ENCODE measurements at places on chromosomes 4 and X.

GRCh38 chr4:139241086-139241783, 38.8 kb downstream of the MGARP start:
- DNase-seq = no peak

DNA sequence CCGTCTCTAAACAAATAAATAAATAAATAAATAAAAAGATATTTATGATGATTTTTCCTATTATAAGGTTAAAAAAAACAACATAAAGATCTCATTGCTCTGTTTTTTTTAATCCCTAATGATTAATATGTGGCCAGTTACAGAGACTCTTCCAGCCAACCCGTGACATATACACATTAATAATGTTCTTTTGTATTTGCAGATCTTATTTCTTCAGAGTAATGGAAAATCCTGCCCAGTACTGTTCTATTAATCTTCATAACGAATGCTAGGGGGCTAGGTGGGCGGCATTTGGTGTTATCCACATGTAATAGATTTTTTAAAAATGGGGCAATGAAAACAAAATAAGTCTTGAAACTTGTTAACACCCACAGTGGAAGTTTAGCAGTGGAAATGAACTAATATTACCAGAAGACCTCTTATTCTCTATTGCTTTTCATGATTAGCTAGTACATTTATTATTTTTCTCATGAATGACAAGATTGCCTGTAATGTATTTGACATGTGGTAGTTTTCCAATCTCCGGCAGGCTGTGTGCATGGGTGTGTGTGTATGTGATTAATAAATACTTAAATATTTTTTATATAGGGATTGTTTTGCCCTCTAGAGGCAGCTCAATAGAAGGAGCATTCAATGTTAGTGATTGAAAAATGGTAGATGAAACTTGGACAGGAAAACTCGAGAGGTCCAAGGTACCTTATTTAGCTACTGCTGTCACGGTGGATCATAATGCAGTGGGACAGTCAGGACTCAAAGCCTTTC, 457.4 kb downstream of the IL1RAPL1 start:
- no peak for DNase-seq

- DNase-seq = no peak
These were observed 12.7 kb downstream of the ARMCX6 start for GRCh38 chrX:101605146-101605545.

DNA sequence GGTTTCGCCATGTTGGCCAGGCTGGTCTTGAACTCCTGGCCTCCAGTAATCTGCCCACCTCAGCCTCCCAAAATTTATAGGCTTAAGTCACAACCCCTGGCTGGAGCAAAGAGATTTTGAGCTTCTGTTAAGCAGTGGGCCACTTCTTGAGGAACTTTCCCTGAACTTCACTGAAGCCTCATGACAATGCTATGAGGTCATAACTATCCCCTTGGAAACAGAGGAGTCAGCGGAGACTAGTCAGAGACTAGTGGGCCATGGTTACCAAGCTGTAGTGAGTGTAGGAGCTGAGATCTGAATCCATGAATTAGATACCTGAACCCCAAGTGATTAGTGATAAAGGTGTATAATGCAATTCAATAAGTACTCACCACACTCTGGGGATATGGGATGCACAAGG, 145.1 kb upstream of the MSX1 start:
- DNase-seq = no peak

GRCh38 chr4:153465140-153465539, 1.0 kb upstream of the TMEM131L start:
- DNase-seq = no peak

- DNase-seq = no peak
These were observed 22.8 kb downstream of the USP38 start for GRCh38 chr4:143207555-143207954.

DNA sequence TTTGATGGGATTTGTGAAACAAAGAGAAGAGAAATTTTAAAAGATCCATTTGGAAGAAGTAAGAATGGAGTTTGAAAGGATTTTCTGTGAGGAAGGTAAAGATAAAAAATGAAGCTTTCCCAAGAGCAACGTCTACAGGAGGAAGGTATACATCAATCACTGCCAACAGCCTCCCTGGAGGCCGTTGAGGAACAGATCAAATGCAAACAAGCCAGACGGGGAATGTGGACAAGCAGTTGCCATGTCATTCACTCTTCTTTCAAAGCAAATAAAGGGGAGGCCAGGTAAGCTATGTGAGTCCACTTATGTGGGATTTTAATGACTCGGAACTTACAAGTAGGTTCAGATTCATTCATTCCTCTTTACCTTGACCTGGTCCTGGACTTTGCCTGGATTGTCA, 1020.5 kb upstream of the AGA start:
- DNase-seq = no peak

GRCh38 chr4:40200875-40201801, 4.3 kb downstream of the RHOH start:
- no peak for DNase-seq

DNA sequence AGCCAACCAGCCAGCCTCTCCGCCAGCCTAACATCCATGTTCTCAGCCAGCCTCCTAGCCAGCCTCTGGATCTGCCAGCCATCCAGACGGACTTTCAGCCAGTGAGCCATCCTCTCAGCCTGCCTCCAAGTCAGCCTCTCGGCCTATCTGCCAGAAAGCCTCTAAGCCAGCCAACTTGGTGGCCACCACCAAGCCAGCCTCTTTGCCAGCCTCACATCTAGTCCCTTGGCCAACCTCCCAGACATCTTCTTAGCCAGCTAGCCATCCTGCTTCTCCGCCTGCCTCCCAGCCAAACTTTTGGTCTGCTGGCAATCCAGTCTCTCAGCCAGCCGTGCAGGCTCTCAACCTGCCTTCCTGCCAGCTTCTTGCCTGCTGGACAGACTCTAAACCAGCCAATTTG, 16.4 kb upstream of the ARAP2 start:
- DNase-seq = no peak

GRCh38 chrX:119817130-119817690, 25.8 kb upstream of the RPL39 start:
- no peak for DNase-seq

- no peak for DNase-seq
These were observed 36.0 kb upstream of the CD99L2 start for GRCh38 chrX:150934453-150934852.

- no peak for DNase-seq
These were observed 371.0 kb downstream of the BCOR start for GRCh38 chrX:39726771-39727170.

- DNase-seq = no peak
These were observed 18.0 kb upstream of the TBC1D14 start for GRCh38 chr4:6891436-6892170.

DNA sequence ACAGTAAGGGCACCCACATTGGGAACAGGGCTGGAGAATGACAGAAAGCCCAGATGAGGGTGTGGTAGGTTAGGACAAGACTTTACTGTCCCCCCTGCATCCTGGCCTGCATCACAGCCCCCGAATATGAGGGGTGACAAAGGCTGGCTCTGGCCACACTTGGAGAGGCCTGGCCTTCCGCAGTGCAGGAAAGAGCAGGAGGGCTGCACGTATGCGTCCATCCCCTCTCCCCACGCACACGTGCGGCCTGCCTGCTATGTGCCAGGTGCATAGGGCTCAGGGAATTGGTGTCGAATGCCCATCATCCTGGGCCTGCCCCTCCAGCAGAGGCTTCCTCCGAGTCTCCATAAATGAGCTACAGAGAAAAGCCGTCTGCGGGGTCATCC, 80.5 kb downstream of the ABLIM2 start:
- DNase-seq = no peak

GRCh38 chrX:115284877-115285276, 4.6 kb upstream of the LUZP4 start:
- no peak for DNase-seq

DNA sequence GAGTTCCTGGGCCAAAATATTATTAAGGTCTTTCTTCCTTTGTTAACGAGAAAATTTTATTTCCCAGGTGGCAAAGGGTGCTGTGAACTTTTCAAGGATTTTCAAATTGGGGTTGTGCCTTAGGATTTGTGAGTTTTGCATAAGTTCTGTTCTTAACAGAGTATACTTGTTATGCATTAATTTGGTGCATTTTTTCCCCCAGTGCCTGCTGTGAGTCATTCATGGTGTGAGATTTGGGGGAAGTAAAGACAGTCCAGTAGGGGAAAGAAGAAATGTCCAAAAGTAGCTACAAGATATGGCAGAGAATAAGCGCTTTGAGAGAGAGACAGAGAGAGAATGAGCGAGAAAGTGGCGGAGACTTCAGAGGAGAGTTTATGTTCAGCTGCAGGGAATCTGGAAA, 239.2 kb downstream of the ARHGAP10 start:
- no peak for DNase-seq

DNA sequence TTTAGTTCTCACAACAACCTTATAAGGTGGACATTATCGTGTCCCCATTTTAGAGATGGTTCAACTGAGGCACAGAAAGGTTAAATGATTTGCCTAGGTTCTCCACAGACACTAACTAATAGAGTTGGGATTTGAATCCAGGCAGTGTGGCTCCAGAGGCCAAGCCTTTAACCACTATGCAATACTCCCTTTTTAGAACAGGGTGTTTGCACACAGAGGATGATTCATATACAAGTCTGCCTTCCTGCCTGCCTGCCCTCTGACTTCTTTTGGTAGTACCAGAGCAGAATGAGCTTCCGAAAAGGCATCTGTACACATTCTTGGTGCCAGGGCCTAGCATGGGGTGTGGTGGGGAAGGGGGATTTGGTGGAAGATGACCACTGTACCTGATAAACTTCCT, 150.8 kb upstream of the ARHGEF9 start:
- DNase-seq = no peak

- DNase-seq = no peak
These were observed 625.1 kb upstream of the TENM3 start for GRCh38 chr4:181618038-181618618.

- DNase-seq = no peak
These were observed 54.5 kb upstream of the CHRNA9 start for GRCh38 chr4:40280586-40280985.

DNA sequence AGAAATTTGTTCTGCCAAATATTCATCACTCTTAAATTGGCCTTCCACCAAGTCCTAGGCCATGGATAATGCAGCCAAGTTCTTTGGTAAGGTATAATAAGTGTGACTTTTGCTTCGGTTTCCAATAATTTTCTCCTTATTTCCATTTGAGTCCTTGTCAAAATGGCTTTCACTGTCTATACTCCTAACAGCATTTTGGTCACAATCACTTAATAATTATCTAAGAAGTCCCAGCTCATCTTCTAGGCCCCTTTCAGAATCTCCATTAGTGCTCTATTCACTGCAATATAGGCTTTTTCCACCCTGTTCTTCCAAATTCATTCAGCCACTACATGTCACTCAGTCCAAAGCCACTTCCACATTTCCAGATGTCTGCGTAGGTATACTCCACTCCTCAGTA, 51.0 kb upstream of the SPIN4 start:
- no peak for DNase-seq

GRCh38 chr4:7070729-7071511, 3.1 kb upstream of the GRPEL1 start:
- peak; percentile 66 for DNase-seq

DNA sequence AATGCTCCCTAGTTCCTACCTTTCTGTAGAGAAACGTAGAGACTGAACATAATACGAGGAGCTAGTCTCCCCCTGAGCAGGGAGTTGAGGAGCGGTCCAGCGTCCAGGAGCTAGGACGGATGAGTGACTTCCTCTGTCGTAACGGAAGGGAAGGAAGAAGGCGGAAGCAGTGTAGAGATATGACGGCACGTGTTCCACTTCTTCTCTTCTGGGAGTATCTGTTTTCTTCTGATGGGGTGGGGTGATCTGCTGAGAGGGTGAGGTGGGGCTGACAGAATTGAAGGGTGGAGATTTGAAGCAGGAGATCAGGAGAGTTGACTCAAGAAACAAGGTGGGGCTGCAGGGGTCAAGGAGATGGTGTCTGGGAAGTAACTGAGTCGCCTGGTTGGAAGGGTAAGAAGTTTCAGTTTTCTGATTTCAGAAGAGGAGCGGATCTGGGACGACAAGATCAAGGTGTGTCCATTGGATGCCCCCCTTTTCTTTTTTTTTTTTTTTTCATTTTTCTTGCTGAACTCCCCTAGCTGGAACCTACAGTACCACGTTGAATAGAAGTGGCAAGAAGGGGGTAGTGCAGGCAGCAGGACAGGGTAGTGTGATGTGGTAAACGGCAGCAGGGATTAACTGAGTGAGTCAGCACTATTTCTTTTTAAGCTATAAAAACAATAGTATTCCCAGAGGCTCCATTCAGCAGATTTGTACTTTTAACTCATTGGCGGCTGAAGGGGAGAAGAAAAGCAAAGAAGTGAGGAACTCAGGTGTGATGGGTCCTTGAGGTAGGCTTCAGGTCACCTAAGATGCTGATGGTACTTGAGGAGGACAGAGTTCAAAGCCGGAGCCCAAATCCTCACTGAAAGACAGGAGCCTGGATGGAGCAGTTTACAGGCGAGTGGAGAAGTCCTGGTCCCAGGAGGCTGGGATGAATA, 50.8 kb upstream of the SETD7 start:
- no peak for DNase-seq

DNA sequence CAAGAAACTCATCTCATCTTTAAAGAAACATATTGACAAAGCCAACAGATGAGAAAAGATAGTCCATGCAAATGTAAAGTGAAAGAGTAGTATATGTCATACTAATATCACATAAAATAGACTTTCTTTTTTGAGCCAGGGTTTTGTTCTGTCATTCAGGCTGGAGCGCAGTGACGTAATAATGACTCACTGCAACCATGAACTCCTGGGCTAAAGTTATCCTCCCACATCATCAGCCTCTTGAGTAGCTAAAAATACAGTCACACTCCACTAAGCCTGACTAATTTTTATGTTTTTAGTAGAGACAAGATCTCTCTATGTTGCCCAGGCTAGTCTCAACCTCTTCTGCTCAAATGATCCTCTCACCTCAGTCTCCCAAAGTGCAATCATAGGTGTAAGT, 51.8 kb upstream of the TRAM1L1 start:
- no peak for DNase-seq

GRCh38 chrX:148459343-148459742, 41.1 kb upstream of the AFF2 start:
- peak; percentile 2 for DNase-seq

DNA sequence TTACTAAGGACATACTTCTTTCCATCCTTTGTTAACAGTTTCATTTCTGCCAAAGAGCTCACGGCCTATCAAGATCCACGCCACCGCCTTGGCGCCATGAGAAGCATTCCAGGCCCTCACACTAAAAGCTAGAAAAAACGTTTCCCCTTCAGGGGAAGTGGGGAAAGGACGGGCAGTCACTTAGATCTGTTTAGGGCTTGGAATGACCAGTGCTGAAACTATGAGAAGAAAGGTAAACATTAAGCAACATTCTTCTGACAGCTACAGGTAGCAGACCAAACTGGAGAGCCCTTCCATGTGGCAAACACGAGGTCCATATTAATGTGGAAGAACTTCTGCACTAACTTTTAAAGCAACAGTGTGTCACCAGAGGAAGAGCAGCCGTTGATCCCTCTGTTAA, 146.7 kb downstream of the SH3KBP1 start:
- DNase-seq = no peak

DNA sequence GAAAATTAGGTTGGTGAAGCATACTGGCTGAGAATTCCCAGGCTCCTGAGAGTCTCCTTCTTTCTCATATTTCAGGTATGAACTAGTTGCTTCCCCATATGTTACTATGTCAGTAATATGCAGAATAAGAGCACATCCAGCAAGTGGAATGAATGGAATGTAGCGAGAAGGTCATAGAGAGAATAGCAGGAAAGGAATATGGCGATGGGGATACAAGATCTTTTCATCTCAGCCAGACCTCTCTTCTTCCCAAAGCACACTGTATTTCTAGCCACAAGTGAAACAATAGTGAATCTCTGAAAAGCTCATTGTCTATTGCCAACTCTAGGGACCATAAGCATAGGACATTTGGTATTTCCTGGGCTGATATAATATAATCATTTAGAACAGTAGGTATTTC, 54.6 kb upstream of the MMAA start:
- DNase-seq = no peak

- DNase-seq = no peak
These were observed 1073.7 kb downstream of the PDHA2 start for GRCh38 chr4:96913441-96914080.
